ENCODE measurements at places on chromosomes 7 and 10.

- no peak for DNase-seq
Measured at GRCh38 chr7:126524967-126525366, 727.8 kb downstream of the GRM8 start.

GRCh38 chr10:74650613-74651012, 175.8 kb upstream of the KAT6B start:
- no peak for DNase-seq

DNA sequence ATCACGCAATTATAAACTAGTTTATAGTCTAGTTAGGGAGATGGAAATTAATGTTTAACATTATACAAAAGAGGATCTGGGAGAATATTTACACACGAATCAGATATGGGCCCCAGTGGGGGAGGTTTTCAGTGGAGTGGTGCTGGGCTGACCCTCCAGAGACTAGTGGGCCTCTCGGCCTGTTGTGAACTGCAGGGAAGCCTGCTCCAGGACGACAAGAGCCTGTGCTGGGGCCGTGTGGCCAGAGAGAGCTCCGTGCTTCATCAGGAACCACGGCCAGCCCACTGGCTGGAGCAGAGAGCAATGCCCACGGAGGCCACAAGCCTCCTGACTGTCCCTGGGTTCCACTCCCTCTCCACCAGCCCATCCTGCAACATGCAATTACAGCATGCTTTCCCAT, 11.3 kb upstream of the ESYT2 start:
- DNase-seq, result no peak

DNA sequence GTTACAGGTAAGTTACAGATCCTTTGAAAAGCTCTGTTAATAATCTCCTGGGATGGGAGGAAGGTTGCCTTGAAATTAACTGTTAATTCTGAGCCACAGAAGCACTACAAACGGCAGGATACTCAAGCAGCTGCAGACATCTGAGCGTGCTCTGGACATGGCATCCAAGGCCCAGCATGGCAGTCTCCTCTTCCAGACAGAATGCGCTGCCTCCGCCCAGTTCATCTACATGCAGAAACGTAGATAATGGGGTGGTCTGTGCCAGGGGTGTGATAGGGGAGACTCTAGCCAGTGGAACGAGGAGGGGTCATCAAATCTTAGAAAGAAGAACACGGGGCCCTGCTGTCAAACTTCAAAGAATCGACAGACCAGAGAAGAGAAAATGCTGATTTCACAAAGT, 13.8 kb downstream of the VIPR2 start:
- DNase-seq, result no peak

- DNase-seq, result peak; percentile 100
Measured at GRCh38 chr7:101121991-101122932, 4.6 kb upstream of the SERPINE1 start.

DNA sequence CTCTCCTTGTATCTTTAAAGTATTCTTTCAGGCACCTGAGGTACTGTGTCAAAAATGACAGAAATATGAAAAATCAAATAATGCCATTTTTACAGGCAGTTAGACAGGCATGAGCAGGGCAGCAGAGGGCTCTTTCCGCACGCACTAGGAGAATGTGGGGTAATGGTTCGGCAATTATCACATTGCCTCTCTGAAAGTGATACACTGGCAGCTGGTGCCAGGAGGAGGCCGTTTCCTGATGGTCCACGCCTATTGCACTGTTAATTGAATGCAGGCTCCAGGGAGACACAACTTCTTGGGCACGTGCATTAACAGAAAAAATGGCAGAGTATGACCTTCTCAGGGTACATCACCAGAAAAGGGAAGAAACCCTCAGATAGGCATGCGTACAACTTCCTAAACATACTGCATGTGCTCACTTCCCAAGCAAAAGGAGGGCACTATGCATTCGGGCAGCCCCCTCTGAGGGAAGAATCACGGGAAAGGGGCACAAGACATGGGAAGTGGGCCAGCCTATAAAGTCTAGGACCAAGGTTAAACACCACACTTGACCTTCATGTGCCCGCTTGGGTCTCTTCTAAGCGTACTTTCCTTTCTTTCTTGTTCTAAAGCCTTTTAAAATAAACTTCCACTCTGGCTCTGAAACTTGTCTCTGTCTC, 161.7 kb downstream of the TNS3 start:
- DNase-seq, result no peak

- no peak for DNase-seq
Measured at GRCh38 chr10:15242261-15242840, 73.9 kb upstream of the NMT2 start.

- no peak for DNase-seq
Measured at GRCh38 chr7:149790146-149790548, 16.8 kb upstream of the ZNF467 start.

- DNase-seq, result no peak
Measured at GRCh38 chr10:15791816-15792524, 68.3 kb downstream of the MINDY3 start.

DNA sequence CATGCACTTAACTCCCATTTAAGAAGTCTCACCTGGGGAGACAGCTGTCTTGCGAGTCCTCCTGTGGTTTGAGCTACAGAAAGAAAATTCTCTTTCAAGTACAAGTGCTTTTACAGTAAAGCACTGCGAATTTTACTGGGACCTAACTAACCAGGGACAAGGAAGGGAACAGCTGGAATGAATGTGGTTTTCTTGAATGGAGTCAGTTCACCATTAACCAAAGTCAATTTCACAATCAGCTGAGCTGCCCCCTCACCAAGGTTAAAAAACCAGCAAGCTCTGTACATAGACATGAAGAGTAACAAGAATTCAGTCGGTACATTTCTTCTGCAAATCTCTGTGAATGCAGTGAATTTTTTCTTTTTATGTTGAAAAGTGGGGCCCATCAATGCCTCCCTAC, 56.3 kb downstream of the GFRA1 start:
- no peak for DNase-seq

DNA sequence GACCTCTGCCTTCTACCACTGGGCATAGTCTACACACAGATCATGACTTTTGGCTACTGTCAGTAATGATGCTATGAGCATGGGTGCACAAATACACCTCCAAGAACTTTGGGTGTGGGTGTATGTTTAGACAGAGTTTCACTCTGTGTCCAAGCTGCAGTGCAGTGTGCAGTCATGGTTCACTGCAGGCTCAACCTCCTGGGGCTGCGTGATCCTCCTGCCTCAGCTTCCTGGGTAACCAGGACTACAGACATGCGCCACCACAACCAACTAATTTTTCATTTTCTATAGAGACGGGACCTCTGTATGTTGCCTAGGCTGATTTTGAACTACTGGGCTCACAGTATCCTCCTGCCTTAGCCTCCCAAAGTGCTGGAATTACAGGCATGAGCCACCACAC, 194.4 kb downstream of the NSUN6 start:
- DNase-seq, result no peak

DNA sequence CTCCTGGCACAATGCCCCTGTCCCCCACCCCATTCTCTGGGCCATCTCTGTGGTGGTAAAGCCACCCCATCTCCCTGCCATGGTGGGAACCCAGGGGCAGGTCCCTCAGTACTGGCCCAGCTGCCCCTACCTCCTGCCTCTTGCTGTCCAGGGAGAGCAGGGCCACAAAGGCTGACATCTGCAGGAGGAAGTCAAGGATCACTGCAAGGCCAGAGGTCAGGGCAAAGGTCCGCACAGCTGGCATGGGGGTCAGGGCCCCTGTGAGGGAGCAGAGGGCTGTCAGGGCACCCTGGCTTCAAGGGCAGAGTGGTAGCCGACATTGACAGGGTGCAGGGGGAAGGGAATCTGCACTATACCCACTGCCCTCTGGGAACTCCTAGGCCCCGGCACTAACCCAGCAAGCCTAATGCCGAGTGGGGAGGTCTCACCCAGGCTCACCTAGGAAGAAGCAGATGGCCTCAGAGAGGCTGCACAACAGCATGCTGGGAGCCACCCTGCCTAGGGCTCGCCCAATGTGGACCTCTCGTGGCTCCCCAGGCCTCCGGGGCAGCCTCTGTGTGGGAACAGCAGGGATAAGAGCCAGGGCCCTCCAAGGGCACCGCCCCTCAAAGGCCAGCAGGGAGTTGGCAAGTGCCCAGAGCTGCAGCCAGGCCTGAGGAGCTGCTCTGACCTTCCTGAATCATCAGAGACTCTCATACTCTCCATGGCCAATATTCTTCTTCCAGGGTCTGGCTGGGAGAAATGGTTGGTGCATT, 7.7 kb downstream of the NPC1L1 start:
- DNase-seq, result no peak

- peak; percentile 85 for DNase-seq
Measured at GRCh38 chr10:59337201-59337652, 25.1 kb downstream of the FAM13C start.

DNA sequence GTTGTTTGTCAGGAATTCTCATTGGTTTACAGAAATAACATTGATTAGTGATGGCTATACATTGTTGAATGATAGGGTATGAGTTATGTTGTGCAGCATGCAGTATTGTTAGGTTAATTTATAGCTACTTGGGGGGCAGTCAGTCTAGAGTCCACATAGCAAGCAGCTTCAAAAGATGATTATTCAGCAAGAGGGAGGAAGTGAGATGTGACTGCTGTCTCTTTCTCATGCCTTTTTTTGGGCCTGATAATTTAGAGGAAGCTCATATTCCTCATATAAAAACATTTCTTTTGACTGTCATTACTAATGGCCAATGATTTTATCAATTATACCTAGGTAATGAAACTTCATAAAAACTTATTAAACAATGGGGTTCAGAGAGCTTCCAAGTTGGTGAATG, 3.4 kb upstream of the TBRG4 start:
- no peak for DNase-seq

DNA sequence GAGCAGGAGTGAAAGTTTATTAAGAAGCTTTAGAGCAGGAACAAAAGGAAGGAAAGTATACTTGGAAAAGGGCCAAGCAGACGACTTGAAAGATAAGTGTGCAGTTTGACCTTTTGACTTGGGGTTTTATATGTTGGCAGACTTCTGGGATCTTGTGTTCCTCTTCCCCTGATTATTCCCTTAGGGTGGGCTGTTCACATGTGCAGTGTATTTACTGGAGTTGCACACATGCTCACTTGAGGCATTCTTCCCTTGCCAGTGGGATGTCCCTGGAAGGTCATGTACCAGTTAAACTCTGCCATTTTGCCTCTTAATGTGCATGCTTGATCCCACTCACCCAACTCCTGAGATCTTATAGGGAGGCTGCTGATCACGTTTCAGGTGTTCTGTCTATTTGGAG, 23.4 kb upstream of the ARHGAP12 start:
- peak; percentile 49 for DNase-seq

GRCh38 chr10:103021150-103021899, 103.2 kb downstream of the CNNM2 start:
- peak; percentile 6 for DNase-seq

DNA sequence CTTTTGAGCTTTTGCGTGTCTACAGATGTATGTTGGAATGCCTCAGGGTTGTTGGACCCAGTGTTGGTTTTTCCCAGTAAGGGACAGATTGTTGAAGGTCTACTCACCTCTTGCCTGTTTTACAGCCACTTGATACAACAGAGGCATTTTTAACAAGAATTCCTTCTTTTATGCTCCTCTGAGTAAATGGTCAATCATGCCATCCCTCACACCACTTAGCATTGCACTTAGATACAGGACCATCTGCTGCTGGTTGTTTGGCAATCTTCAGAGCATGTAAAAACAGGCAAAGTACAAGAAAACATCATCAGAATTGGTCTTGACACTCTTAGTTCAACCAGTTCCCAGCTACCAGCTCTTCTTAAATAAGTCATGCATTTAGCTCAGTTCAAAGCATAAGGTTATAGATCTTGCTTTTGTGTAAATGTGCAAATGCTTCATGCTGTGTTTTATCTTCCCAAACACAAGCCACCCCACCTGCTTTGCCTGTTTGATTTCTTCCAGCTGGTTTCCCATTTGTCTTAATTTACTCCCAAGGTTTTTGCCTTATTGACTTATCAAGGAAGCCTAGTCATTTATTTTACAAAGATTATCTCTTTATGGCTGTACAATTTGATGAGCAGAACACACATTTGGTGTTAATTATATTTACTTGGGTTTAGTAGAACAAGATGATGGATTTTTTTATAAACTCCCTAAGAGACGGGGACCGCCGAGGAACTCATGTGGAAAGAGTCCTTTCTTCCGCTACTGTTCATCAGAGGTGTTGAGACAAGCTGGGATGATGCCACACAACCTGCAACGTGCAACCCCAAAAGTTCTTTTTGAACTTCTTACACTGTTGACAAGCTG, 136.6 kb downstream of the AHR start:
- DNase-seq, result no peak

- no peak for DNase-seq
Measured at GRCh38 chr7:5528815-5529442, 105.3 kb upstream of the TNRC18 start.

GRCh38 chr7:107070710-107071109, 26.2 kb downstream of the PRKAR2B start:
- no peak for DNase-seq

DNA sequence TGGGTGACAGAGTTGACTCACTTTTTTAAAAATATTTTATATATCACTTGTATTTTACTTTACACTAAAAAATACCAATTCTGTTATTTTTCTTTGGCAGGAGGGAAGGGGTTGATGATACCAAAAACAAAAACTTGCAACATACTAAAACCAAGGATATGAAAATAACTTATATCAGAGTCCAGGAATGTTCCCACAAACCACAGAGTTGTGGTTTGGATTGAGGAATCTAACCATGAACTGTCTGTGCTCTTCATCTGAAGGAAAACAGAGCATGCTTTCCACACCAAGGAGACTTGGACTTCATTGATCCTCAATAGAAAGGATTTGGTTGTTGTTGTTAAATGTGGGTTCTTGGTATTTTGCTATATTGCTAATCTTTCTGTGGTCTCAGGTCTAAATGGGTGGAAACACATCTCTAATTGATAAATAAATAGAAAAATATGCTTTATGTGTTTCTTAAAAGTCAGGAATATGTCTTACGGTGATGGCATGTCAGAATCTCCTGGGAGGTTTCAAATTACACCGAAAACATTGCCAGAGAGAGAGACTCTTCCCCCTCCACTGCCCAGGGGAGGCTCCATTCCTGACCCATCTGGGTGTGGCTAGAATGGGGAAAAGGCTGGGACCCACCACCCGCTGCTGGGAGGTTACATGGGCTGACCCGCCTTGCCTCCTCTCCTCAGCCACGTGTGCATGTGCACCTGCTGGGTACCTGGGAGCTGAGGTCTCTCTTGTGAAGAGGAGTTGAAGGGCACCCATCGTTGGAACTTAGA, 46.9 kb upstream of the STK17A start:
- DNase-seq, result peak; percentile 96

- DNase-seq, result no peak
Measured at GRCh38 chr7:46622251-46622650, 701.2 kb upstream of the IGFBP3 start.

DNA sequence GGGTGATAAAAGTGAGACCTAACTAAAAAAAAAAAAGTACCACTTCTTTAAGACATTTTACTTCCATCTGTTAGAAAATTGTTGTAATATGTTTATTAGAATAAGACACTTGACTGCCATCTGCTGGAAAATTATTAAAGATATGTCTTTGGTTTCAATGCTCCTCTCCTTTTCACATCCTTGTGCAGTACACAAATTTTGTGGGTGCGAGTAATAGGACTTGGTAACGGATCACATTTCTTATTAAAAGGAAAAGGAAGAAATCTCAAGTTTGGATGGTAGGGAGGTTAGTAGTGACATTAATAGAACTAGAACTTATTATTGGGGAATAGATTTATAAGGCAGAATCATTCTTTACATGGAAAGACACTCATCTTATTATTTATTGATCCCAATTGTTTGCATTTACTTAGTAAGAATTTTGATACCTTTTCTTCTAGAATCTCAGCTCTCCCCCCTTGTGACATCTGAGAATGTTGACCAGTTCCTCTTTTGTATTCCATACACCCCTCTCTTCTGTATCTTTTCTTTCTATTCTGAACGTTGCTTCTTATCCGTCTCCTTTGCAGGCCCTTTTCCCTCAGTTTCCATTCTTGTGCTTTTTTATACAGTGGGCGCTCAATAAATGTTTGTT, 43.0 kb upstream of the RPA3 start:
- peak; percentile 58 for DNase-seq
